ENCODE measurements at places on chromosomes 6 and 20. TPM values are rescaled to one million over a fixed set of nuclear protein-coding genes. Genes with fewer than 3 reads are reported as not detected.

- no peak for DNase-seq
These were observed 1.9 kb downstream of the L3MBTL3 start for GRCh38 chr6:130020073-130020906.

DNA sequence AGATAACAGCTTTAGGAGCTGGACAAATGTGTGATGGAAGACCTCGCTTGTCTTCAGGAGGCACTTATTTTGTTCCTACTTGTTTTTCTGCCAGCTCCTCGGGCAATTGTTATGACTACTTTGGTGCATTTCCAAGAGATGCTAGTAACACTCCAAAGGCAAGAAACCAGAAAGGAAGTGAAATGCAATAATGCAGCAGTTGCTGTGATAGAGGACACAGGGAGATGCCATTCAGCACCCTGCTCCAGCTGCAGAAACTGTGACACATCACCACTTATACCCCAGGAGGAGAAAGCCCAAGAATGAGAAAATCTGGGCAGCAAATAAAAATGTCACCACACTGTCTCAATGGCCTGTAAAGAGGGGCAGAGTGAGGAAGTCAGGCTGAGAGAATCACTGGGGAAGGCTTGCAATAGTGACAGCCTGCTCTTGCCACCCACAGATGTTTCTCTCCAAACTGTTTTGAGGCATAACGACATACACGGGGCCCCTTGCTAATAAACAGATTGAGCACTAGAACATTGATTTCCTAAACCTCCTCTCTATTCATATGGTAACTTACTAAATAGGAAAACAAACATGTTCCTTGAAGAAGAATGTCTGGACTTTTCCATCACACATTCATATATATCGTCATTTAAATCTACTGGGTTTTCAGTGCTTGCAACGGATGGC is 231.0 kb upstream of the PRND start:
- DNase-seq: no peak

- DNase-seq: peak; percentile 41
These were observed 33.7 kb upstream of the IYD start for GRCh38 chr6:150334790-150335783.

- no peak for DNase-seq
These were observed 5.0 kb upstream of the LSM14B start for GRCh38 chr20:62117362-62117646.

- DNase-seq: peak; percentile 78
These were observed 139.5 kb upstream of the BTBD3 start for GRCh38 chr20:11778206-11778570.

DNA sequence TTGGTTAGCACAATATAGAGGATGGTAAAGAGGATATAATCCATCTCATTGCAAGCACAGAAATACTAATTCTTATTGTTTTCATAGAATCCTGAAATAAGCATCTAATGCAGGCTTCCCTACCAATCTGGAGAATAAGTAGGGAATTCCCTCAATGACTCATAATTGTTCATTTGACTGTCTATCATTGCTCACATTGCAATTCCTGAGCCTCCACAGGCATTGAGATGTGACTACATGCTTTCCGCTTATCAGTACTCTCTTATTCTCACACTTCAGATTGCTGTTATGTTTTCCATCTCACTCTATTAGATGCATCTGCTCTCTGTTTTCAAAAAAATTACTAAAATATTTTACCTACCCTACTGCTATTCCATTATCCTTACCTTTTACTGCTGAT is 216.2 kb upstream of the PRSS16 start:
- no peak for DNase-seq

The MYMX gene
- 2.2 TPM for total RNA-seq

The SSTR4 gene
- total RNA-seq: not detected

The PBOV1 gene
- total RNA-seq: not detected

The SGK2 gene
- not detected for total RNA-seq

The CST1 gene
- 24.5 TPM for total RNA-seq

The R3HDML gene
- total RNA-seq: not detected

The LINC00237 gene
- total RNA-seq: not detected
